ENCODE measurements at places on chromosomes 12 and 14.

DNA sequence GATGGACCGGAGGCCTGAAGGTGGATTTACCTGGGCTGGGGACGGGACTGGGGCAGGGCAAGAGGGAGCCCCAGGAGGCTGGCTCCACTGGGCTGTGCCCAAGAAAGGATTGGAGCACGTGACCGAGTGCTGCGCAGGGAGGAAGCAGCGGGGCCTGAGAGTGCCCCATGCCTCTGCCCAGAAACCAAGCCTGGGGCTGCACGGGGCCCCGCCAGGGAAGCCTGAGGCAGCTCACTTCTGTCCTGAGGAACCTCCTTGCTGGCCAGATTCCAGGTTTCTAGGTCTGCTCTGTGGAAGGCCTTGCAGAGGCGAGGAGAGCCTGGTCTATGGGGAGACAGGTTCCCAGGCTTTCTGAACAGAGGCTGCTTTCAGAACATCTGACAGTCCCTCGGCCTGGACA is 10.4 kb downstream of the NGB start:
- no peak for DNase-seq

DNA sequence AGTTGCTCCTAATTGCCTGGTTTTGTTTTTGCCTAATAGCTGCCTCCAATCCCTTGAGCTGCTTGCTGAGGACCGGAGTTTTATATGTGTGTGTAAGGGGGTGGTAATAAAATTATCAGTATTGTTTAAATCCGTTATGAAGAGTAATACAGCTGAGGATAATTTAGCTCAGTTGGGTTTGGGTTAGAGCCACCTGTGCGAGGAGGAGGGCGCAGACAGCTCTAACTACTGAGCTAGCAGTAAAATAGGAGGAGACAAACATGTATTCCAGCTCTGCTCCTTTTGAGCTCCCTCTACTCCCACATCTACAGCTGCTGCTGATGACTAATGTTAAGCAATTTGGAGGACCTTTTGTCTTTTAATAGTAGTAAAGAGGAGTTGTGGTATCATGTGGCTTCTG is 61.5 kb downstream of the SPATS2 start:
- no peak for DNase-seq

DNA sequence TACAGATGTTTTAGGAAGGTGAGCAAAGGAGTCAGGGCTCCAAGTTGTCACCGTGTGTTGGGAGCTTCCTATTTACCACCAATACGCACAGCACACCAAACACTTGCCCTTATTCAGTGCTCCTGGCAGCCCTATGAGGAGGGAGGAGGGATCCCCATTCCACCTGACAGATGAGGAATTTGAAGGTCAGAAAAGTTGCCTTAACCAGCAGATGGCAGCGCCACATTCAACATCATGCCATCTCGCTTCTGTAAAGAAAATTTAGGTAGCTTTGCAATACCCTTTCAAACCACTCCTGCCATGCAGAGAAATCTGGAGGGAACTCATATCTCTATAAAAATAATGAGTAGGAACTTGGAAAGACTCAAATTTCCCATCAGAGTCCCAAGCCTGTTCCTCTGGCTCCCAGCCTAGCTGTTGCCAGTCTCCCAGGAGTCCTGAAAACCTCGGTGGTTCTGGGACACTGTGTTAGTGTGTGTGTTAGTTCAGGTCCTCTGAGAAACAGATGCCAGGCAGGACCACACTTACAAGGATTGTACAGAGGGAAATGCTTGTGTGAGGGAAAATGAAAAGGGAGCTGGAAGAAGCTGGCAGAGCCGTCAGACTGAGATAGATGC is 410.5 kb downstream of the MED13L start:
- DNase-seq, result no peak

DNA sequence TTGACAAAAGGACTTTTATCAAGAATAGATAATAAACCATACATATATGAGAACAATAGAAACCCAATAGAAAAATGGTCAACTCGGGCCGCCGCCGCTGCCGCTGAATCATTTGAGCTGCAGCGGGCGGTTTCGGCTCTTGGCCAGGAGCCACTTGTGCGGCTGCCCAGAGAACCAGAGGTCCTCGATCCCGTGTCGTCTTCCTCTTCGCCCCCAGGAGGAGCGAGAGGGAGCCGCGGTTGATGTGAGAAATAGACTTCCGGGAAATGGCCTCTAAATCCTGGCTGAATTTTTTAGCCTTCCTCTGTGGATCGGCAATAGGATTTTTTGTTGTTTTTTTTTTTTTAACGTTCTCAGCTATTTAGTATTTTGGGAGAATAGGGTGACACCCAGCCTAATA is 44.8 kb downstream of the CPSF6 start:
- no peak for DNase-seq

DNA sequence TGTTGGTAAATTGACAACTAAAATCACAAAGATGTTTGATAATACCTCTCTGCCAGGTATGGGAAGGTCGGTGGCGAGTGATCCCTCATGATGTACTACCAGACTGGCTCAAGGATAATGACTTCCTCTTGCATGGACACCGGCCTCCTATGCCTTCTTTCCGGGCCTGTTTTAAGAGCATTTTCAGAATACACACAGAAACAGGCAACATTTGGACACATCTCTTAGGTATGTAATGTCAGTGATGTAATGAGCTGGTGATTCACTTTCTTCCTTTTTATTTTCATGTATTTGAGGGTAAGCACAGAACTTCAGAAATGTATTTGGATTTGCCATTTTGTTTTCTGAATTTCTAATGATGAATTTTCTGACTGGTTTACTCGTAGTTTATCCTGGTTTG is 42.6 kb upstream of the LRTM2 start:
- no peak for DNase-seq

- DNase-seq, result no peak
Measured at GRCh38 chr14:67951529-67952135, 132.1 kb downstream of the RAD51B start.

- DNase-seq, result no peak
Measured at GRCh38 chr12:68479261-68479895, 131.3 kb upstream of the RAP1B start.

GRCh38 chr12:46941981-46942380 is 116.2 kb upstream of the SLC38A4 start:
- no peak for DNase-seq
